Fibroblast of skin of scalp (primary cell): ENCODE measurements at places on chromosomes 5 and 9.

GRCh38 chr9:81096625-81097024 lies 592.7 kb downstream of the TLE1 start:
- no peak for DNase-seq

- no peak for DNase-seq
Observed at GRCh38 chr5:144275329-144275728, 104.7 kb downstream of the KCTD16 start.

DNA sequence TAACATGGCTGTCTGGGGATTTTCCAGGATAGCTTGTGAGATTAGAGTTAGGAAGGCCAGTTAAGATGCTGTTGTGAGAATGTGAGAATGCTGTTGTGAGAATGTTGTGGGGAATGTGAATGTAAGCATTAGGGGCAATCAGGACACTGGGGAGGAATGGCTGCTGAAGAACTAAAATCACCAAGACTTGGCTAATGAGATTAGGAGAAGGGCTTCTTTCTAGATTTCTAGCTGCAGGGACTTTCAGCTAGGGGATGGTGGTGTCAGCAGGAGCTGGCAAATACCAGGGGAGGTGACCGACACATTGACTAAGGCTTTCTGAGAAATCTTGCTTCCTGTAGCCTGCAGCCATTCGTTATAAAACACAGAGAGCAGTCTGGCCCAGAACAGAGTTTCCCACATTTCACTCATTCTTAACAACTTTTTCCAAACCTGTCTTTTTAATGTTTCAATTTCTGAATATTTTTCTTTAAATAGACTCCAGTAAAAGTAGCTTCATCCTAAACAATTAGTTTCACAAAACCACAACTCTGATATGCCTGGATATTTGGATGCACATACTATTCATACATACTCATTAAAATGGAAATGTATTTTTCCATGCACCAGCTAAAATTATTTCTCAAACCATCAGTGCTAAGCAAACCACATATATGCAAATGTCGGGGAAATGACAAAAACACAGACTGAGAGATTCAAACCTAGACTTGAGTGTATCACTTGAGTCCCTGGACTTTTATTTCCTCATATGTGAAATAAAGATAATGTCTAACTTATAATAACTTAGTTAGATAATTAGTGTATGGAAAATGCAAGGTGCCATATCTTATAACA lies 89.3 kb upstream of the TNC start:
- DNase-seq = peak; percentile 66

GRCh38 chr5:143920772-143921171 lies 108.8 kb downstream of the HMHB1 start:
- peak; percentile 69 for DNase-seq

DNA sequence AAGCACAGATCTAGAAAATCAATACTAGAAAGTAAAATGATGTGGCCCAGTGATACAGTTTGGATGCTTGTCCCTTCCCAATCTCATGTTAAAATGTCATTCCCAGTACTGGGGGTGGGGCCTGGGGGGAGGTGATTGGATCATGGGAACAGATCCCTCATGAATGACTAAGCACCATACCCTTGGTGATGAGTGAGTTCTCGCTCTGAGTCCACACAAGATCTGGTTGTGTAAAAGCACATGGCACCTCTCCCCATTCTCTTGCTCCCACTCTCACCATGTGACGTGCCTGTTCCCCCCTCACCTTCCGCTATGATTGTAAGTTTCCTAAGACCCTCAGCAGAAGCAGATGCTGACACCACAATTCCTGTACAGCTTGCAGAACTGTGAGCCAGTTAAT lies 234.2 kb upstream of the CDH6 start:
- DNase-seq = peak; percentile 17

GRCh38 chr5:58266402-58266801 lies 193.5 kb downstream of the PLK2 start:
- no peak for DNase-seq

DNA sequence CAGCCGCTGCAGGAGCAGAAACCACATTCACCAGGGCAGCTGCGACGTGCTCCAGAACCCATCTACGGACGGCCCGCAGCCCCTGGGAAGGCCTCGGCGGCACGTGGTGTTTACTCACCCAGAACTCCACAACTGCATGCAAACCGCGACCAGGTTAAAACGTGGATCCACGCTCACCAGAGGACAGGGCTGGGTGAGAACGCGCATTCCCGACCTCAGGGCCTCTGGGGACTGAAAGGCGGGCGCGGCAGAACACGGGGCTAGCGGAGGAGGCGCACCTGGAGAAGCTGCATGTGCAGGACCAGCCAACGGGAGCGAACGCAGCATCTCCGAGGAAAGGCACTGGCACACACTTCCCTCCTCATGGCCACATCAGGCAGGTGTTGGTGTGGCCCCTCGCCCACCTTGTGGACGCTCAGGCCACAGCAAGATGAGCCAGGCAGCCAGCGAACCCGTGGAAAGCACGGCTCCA lies 24.0 kb upstream of the CAMSAP1 start:
- no peak for DNase-seq
